ENCODE measurements at places on chromosomes 16 and 17. TPM values are rescaled to one million over a fixed set of nuclear protein-coding genes. Genes with fewer than 3 reads are reported as not detected.
A peak's percentile ranks its signal among the peaks of the same experiment; 100 is the strongest.

DNA sequence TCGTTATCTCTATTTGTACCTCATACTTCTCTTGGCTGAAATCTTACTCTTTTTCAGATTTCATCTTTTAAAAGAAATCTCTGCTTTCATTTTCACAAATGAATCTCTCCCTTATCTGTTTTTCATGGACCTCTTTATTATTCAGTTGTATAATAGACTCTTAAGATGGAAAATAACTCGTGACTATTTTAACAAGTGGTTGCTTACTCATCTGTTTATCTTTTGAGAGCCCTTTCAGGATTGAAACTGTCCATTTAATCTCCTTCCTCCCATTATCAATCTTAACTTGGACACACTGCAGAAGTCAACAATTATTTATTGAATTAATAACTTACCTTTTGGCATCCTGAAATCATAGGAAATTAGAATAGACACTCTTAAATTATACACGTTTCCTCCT, 68.8 kb downstream of the ABCA8 start:
- DNase-seq = no peak

- no peak for DNase-seq
Measured at GRCh38 chr17:34847938-34848337, 113.3 kb downstream of the CCT6B start.

DNA sequence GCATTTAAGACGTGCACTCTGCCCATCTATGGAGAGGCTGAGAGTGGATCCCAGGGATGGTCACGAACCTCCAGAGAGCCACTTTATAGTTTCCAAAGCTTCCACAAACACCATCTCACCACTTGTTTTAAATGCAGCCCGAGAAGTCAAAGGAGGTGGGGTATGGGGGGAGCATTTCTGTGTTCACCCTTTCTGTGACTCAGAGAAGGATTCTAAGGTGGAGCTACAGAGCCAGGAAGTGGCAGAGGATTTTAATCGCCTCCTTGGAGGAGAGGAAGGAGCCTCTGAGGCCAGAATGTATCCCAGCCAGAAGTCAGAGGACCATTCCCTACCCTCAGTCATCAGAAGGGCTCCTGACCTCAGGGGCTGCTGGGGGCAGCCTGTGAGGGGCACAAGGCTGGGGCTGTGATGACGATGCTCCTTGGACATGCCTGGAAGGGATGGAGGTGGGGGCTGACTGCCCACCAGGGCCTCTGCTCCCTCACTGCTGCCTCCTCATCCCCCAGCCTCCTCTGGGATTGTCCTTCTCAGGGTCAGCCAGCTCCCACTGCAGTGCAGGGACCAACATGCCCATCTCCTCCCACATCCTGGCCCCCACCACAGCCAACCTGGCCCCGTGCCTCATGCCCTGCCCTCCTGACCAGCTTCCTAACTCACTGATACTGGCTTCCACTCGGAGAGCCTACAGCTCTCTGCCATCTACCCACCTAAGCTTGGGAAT, 2.8 kb downstream of the XYLT2 start:
- peak; percentile 53 for DNase-seq

GRCh38 chr17:282000-282911, 70.4 kb downstream of the RPH3AL start:
- DNase-seq = no peak

DNA sequence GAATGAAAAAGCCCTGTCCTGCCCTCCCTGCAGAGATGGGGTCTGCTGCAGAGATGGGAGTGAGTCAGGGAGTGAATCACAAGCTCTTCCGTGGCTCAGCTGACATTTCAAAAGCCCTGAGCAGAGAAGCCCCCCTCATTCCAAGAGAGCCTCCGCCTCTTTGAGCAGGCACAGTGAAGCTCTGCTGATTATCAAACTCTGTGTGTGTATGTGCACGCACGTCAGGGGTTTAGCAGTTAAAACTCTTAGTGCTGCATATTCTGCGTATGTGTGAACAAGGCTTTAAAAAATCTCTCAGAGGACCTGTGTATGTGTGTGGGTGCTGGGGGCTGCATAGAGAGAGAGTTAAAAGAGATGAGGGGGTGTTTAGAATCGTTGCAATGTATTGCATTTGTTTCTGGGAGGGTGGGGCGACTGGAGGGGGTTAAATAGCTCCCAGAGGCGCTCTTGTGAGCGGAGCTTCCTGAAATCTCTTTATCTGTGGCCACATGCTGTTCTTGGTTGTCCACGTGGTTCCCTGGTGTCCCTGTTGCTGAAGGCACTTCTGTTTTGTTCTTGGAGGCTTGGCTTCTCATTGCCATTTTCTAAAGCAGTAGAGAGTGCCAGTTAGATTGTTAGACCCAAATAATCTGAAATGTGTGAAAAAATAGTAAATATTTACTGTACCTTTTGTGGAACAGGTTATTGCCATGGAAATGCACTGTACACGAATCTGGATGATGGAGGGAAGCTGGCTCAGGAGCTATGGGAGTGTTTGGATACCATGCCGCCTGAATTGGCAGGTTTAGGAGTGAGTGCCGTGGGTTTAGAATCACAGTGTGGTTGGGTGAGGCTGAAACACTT, 116.6 kb downstream of the PRKCB start:
- DNase-seq = no peak

The KCNH4 gene
- total RNA-seq = not detected

The RSAD1 gene
- 46.7 TPM for total RNA-seq

Data from PC-3 (cell line).